ENCODE measurements at places on chromosomes 7 and 10. TPM values are rescaled to one million over a fixed set of nuclear protein-coding genes. Genes with fewer than 3 reads are reported as not detected.

The EMX2 gene
- total RNA-seq, result not detected

GRCh38 chr7:119483364-119483763, 789.6 kb upstream of the KCND2 start:
- H3K27ac ChIP-seq, result no peak overlapping the region
- no peaks in the 10 kb centered on the region for H3K27me3 ChIP-seq
- H3K36me3 ChIP-seq, result no peaks in the 10 kb centered on the region
- DNase-seq, result no peak
- no peaks in the 10 kb centered on the region for H3K4me1 ChIP-seq
- H3K4me3 ChIP-seq, result no peak overlapping the region

DNA sequence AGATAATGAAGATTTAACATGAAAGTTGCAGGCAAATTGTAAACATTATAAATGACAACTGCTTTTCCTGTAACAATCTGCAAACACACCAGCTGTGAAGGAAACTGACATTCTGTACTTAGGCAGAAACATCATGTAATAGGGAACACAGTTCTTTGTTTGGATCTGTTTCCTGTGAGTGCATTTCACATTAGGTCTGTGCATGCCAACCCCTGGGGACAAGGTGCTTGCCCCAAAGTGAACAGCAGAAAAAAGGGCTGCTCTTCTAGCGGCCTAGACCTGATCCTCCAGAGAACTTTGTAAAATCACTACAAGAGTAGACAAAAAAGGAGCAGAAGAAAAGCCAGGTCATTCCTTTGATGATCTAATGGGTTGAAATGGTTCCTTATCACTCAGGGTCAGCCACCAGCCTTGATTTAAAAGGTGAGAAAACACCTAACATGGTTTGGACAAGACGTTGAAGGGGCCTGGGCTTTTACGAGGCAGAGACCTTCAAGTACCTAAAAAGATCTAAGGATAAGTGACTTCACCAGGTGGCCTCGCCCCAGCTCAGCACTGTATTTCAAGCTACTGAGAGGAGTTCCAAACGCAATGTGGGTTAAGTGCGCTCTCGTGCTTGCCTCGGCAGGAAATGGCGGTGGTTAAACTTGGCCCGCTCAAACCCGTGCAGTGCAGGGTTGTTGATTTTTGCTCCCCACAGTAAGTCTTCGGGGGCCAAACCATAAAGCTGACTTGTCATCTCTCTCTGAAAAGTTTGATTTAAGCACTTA, 249.7 kb downstream of the CREB5 start:
- no peak overlapping the region for H3K4me3 ChIP-seq
- no peaks in the 10 kb centered on the region for H3K4me1 ChIP-seq
- no peaks in the 10 kb centered on the region for H3K36me3 ChIP-seq
- no peak for DNase-seq

- no peak overlapping the region for H3K4me3 ChIP-seq
- DNase-seq, result no peak
- H3K27ac ChIP-seq, result no peak overlapping the region
These were observed 149.0 kb upstream of the TCF7L2 start for GRCh38 chr10:112801004-112801403.

- H3K4me1 ChIP-seq, result no peaks in the 10 kb centered on the region
- no peak overlapping the region for H3K27ac ChIP-seq
- DNase-seq, result no peak
- H3K4me3 ChIP-seq, result no peak overlapping the region
- no peaks in the 10 kb centered on the region for H3K36me3 ChIP-seq
These were observed 39.4 kb upstream of the ATOH7 start for GRCh38 chr10:68271196-68271882.

DNA sequence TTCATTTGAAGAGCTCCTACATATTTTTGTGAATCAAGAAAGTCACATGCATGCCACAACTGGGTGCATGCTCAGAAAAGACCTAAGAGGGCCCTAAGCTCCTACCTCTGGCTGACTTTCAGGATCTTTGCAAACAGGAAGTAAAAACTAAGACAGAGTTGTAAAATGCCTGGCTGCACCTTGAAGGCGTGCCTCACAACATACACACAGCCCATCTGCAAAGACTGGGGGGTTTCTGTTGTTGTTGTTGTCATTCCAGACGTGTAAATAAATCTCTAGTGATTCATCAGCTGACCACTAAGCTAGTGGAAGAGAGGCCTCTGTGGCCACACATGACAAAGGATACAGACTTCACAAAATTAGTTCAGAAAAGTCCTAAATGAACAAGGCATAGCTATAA, 31.8 kb downstream of the SMURF1 start:
- no peak overlapping the region for H3K27ac ChIP-seq
- no peaks in the 10 kb centered on the region for H3K27me3 ChIP-seq
- DNase-seq, result no peak
- H3K4me1 ChIP-seq, result peaks cover 64% of the 10 kb centered on the region
